ENCODE measurements at places on chromosomes 3 and 15.

- no peak overlapping the region for H3K4me3 ChIP-seq
- no peak for DNase-seq
- no peak overlapping the region for H3K27ac ChIP-seq
Observed at GRCh38 chr3:157844800-157845565, 261.2 kb downstream of the SHOX2 start.

GRCh38 chr3:157376603-157377300 lies 59.9 kb upstream of the PTX3 start:
- DNase-seq = no peak
- H3K36me3 ChIP-seq = no peaks in the 10 kb centered on the region
- no peak overlapping the region for H3K27ac ChIP-seq

DNA sequence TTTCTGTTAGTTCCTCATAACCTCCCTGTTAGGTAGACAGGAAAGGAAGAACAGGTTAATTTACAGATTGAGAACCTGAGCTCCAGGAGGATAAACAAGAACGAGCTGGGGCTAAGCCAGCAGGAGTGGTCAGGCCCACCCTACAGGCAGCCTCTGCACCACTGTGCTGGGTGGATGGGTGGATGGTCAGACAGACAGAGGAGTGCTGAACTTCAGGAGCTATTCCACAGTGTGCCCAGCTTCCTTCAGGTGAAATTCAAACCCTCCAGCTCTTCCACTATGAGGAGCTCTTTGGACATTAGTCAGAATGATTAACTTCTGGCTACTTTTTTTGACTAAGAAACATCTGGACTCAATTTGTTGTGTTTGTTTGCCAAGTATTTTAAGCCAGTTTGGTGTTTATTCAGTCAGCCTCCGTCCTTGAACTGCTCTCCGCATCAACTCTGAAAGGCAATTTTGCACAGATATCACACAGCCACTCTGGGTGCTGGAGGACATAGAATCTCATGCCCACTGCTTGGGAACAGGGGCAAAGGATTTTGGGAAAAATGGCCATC lies 361.9 kb downstream of the CLSTN2 start:
- DNase-seq = no peak
- no peak overlapping the region for H3K4me3 ChIP-seq
- H3K27ac ChIP-seq = no peak overlapping the region
- H3K27me3 ChIP-seq = peaks cover 3% of the 10 kb centered on the region
- H3K36me3 ChIP-seq = no peaks in the 10 kb centered on the region

DNA sequence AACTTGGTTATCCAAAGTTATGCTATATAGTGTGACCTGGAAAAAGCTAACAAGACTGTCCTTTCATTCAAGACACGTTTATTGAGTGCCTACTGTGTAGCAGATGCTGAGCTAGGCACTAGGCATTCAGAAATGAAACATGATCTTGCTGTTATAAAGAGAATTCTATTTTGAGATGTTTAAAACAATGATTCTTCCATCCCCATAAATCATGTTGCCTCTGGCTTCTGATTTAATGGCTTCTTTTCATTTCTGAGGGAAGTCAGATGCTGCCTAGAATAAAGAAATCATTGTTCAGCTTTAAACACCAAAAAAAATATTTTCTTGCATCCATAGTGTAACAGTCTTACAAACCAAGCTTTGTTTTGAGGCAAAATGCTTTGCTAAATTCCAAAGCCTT lies 620.9 kb upstream of the UBE2E2 start:
- no peak for DNase-seq
- H3K36me3 ChIP-seq = no peaks in the 10 kb centered on the region
- H3K4me1 ChIP-seq = no peaks in the 10 kb centered on the region
- H3K27ac ChIP-seq = no peak overlapping the region
- H3K27me3 ChIP-seq = no peaks in the 10 kb centered on the region

- H3K4me1 ChIP-seq = peaks cover 7% of the 10 kb centered on the region
- peaks cover 41% of the 10 kb centered on the region for H3K27me3 ChIP-seq
- H3K27ac ChIP-seq = no peak overlapping the region
- no peak for DNase-seq
- H3K36me3 ChIP-seq = no peaks in the 10 kb centered on the region
Observed at GRCh38 chr3:127464642-127465041, 125.9 kb downstream of the TPRA1 start.

DNA sequence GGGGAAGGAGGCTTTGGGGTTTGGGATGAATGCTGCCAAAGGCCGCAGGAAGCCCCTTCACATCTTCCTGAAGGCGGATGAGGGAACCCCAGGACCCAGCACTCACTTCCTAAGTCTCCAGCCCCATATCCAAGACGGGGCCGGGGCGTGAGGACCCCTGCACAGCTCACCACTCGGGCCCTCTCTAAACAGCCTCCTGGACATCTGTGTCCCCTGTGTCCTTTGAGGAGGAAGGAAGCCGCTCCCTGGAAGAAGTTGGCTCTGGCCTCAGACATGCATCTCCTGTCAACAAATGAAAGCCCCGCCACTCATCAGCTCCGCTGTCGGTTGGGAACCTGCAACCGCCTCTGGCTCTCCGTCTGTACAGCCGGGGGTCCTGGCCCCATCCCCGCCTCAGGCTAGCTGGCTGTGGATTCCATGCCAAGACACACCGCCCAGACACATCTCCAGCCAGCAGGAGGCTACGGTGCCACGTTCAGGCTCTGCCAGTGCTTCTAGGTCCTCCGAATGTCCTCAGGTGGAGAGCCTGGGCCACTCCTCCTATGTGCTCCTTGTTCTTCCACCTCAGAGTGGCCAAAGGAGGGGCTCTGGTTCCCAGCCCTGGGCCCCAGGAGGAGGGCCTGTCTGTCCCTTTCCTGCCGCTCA lies 140.0 kb upstream of the MEF2A start:
- no peak overlapping the region for H3K4me3 ChIP-seq
- peaks cover 1% of the 10 kb centered on the region for H3K36me3 ChIP-seq
- no peaks in the 10 kb centered on the region for H3K27me3 ChIP-seq
- H3K27ac ChIP-seq = peak overlapping the region; percentile 28
- peaks cover 50% of the 10 kb centered on the region for H3K4me1 ChIP-seq

Measured in activated T-cell treated with anti-CD3 and anti-CD28 coated beads, Interleukin-2, amount 50 U/mL, for 72 hours (primary cell).